ENCODE measurements at places on chromosomes 2 and 18.

DNA sequence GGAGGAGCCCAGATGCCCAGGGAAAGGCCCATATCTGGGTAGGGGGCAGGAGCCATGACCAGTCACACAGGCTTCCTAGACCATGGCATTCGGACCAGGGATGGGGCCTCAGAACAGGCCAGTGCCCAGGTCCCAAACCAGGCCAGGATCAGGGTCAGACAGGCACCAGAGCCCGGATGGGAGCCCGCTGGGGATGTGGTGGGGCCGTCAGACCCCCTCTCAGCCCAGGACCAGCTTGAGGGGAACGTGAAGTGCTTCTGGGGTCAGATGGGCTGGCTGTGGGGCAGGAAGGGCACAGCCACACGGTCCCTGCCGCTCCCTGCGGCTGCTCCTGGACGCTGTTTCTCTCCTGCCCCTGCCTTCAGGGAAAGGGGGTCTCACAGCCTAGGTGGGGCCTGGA, 39.1 kb downstream of the SNED1 start:
- no peak for DNase-seq

- DNase-seq, result no peak
Observed at GRCh38 chr2:111050701-111051376, 69.9 kb upstream of the BCL2L11 start.

DNA sequence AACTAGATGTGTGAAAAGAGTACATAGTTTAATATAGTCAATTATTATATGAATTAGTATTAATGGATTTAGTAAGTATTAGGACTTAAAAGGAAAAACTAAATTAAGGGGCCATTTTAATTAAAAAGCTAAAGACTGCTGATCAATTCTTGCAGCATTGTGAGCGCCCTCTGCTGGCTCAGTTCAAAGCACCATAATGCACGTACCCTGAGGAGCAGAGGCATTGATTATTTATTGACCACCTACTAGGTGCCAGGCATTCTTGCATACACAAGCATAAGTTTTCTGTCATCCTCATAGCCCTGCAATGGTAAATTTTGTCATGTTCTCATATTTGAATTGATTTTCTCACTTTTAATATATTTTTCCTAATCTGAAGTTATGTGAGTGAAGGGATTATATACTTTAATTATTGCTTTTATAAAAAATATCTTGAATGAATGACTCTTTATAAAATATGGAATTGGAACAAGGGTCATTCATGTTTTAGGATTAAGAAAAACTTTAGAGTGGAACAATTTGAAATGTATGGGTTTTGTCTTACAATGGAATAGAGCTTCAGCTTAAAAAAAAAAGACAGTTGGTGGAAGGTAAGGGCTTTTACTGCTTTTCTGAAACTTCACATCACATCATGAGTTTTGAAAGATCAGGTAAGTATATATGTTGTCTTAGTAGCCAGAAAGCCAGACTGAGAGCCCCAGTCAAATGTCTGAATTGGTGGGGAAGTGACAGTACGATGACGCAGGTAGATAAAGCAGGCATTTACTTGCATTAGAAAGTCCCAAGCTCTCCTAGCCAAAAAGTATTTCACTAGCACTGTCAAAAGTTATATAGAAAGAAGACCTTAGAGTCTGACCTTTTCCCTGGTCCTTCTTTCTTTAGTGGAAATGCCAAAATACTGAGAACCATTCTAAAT, 9.7 kb downstream of the ITGA4 start:
- DNase-seq, result no peak

GRCh38 chr2:215692387-215693079, 256.7 kb upstream of the FN1 start:
- DNase-seq, result no peak

DNA sequence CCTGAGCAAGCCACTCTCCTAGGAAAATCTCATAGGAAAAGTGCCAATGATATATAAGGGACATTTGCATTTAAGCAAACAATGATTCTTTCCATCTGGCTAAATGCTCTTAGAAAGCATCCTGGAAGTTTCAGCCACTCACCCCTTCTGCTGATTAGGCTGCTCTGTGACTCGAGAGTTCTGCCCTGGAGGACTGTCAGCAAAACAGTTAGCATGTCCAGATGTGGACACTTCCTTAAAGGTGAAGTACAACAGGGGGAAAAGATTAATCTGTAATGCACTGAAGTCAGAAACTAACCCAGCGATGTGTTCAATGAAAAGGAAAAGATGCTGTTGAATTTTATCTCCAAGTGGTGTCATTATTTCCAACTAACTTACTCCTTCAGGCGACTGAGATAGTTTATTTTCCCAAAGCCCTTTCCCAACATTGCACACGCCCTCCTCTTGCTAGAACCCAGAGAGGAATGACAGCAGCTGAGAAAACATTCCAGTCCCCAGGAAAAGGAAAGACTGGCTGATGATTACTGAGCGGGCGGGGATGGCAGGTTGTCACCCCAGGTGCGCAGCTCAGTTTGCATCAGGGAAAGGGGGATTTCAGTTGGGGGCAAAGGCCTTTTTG, 214.0 kb downstream of the SS18 start:
- no peak for DNase-seq

DNA sequence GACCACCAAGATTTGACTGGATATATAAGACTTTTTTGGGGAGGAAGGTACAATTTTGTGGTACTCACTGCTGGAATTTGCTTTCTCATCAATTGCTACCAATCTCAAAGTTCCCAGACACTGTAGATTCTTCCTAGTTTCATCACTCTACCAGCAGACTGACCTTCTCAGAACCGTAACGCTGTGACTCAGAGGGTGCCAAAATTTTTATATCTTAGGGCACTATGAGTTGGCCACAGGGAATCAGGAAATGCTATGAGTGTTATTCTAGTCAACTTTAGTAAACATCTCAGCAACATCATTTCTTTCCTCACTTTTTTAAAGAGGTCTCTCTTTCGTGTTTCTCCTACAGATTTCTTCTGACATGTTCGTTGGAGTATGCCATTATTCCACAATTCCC, 499.0 kb downstream of the TMX3 start:
- DNase-seq, result no peak

DNA sequence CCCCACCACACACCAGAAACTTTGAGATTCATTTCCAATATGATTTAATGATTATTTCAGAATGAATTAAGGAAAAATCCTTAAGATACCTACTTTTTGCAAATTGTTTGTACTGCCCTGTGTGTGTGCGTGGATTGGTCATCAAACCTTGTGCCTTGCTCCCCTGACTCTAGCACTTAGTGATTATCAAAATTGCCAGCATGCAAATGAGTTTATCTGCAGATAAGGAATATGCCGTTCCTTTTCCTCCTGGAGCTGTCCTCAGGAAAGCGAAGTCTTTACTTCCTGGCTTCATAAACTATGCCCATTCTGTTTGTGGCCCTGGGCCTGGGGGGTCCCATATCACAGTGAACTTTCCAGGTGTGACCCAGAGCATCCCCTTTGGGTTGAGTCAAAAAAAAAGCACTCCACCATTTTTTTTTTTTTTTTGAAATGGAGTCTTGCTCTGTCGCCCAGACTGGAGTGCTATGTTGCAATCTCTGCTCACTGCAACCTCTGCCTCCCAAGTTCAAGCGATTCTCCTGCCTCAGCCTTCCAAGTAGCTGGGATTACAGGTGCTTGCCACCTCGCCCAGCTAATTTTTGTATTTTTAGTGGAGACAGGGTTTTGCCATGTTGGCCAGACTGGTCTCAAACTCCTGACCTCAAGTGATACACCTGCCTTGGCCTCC, 11.4 kb downstream of the CHMP1B start:
- no peak for DNase-seq

DNA sequence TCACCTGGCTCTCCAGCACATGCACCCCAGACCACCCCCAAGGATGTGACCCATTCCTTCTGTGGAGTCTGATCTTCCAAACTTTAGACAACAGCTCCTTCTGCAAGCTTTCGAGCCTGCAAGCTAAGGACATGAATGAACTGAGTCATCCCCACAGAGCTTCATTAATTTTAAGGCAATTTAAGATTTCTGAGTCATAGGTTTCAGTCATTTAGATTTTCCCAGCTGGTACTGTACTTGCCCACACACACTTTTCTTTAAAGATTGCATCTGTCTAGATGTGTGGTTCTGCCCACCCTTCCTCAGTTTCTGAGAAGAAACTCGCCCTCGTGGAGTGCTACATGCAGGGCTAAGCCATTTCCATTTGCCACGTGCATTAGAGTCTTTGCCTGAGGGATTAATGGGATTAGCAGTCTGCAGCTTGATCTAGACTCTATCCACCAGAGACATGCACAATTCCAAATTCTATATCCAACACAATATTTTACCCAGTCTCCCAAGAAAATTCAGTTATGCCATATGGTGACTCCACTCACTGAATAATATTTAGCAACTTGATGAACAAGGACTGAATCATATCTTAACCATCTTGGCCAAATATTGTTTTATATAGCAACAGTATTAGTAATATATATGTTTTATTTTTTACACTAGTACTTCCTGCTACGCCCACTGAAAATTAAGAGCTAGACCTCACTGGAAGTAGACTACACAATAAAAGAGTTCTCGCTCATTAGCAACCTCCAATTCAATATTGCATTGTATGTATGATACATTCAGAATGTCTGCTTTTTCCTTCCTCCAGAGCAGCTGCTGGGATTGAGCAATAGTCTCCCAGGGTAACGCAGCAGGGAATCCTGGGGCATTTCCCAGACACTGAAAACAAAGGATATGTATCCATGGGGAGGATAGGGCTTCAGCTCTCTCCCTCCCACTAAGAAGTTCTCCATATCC, 14.3 kb upstream of the TRIB2 start:
- DNase-seq, result peak; percentile 46

DNA sequence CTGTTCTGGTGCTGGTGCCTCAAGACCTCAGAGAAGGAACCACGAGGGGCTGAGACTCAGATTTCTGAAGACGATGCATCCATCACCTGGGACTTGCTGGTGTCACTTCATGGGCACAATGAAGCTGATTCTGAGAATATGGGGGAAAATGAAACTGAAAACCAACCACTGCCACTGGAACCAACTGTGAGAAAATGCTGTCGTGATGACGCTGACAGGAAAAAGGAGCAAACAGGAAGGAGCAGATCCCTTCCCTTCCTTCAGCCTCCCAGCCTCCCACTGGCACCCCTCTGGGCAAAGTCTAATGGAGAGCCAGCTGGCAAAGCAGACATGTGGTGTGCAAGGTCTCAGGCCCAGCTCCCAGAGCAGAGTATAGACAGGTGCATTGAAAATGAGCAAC, 109.7 kb downstream of the FOXI3 start:
- no peak for DNase-seq

- DNase-seq, result no peak
Observed at GRCh38 chr2:59726228-59727120, 827.0 kb downstream of the BCL11A start.

- DNase-seq, result no peak
Observed at GRCh38 chr2:235920216-235920865, 247.8 kb downstream of the GBX2 start.

DNA sequence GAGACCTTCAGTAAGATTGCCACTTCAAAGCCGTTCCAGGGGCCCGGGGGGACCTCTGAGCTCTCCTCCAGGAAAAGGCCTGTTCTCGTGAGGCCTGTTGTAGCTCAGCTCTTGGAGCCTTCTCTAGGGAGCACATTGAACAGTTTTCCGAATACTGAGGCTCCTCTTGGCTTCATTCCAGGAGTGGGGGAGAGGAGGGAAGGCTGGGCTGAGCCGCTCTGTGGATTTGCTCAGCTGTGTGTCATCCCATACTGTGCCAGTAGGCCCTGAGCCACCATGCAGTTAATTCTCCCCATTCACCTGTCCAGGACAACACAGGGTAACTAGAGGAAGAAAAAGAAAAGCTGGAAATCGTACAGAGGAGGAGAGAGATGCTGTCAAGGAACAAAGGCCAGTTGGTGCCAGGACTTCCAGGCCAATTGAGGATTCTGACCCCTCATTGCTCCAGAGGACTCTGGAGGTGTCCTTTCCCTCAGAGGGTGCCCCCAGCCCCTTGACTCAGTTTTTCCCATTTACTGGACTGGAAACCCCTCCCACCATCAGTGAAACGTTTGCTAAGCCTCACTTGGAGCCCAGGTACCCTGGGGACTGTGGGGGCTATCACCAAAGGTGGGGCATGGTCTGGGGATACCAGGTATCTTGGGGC, 41.4 kb downstream of the HS1BP3 start:
- no peak for DNase-seq

GRCh38 chr2:3041246-3041645, 336.4 kb downstream of the EIPR1 start:
- DNase-seq, result no peak

GRCh38 chr2:190318931-190319554, 583 bp downstream of the HIBCH start:
- no peak for DNase-seq

GRCh38 chr2:16584824-16585540, 80.7 kb downstream of the CYRIA start:
- no peak for DNase-seq

DNA sequence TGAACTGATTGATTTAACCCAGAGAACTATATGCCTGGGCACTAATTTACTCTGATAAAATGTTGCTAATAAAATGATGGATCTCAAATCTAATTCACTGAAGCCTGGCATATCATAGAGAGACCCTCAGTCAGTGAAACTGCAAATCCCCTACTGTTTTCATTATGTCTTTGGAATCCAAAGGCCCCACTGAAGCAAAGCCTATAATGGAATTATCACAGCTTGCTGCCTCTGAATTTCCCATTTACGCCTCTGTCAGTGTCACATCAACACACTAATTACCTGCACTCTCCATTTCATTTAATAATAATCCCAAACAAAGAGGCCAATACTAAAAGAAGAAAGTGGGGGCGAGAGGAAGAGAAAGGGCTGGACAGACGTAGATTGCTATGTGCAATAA, 470.9 kb downstream of the MBD2 start:
- DNase-seq, result no peak

- no peak for DNase-seq
Observed at GRCh38 chr2:120883607-120884440, 148.2 kb downstream of the GLI2 start.

DNA sequence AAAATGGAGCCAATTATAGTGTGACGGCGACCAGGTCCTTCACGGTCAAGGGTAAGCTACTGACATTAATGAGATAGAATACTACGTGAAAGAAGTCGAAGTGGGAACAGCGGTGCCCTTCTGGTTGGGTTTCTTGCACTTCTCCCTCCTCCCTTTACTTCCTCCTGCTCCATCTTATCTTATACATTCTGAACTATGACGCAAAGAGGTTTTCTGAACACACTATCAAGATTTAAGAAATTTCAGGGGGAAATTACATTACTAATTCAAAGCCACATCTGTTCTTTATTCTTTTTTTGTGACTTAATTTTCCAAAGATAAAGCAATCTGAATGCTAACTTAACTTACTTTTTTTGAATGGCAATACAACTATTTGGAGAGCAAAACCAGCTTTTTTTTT, 14.8 kb upstream of the IL18R1 start:
- DNase-seq, result no peak

GRCh38 chr2:126409850-126410249, 246.1 kb upstream of the GYPC start:
- DNase-seq, result no peak

GRCh38 chr2:58634653-58635370, 393.7 kb upstream of the FANCL start:
- DNase-seq, result no peak
